ENCODE measurements at places on chromosomes 11 and 22.

DNA sequence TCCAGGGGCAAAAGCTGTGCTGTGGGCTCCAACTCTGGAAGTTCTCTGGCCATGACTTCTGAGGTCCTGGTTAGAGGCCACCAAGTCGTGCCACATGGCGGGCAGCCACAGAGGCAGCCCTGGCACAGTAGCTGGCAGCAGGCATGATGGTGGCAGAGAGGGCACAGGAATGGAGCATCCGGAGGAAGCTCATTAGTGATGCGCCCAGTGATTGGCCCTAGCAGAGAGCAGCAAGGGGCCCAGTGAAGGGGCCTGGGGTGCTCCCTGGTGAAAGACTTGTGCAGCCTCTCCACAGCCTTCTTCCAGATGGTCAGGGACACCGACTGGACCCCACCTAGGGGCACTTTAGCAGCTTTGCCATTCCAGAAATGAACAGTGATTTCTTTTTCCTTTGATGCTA lies 7.0 kb downstream of the C11orf16 start:
- no peak for DNase-seq

DNA sequence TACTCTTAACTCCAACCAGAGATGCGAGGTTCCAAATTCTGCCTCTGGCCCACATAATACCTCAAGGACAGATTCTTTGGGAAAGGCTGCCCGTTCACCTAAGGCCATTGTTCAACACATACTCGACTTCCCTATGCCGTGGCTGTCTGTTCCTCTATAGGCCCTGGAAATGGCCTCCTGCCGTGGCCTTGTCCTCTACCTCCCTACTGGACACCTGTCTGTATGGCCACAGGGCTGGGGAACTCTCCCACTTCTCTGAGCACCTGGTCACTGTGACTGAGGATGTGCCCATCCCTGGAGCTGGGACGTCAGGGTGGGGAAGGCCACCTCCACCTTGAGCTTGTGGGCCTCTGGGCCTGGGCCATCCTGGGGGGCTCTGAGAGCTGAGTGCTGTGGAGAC lies 340.5 kb upstream of the B3GAT1 start:
- DNase-seq: no peak

GRCh38 chr11:4700436-4700820 lies 2.8 kb upstream of the OR51E2 start:
- DNase-seq: no peak

GRCh38 chr22:38201711-38202436 lies at the start of gene MAFF:
TSS of gene MAFF (plus strand) at chr22:38201994. CDS start at chr22:38213854, 11,860 bp downstream.
- peak; percentile 75 for DNase-seq
